Stimulated activated CD8-positive, alpha-beta memory T cell treated with anti-CD3 and anti-CD28 coated beads, Interleukin-2, amount 100 ng/mL, for 48 hours (primary cell): ENCODE measurements at places on chromosomes 6 and 20.

DNA sequence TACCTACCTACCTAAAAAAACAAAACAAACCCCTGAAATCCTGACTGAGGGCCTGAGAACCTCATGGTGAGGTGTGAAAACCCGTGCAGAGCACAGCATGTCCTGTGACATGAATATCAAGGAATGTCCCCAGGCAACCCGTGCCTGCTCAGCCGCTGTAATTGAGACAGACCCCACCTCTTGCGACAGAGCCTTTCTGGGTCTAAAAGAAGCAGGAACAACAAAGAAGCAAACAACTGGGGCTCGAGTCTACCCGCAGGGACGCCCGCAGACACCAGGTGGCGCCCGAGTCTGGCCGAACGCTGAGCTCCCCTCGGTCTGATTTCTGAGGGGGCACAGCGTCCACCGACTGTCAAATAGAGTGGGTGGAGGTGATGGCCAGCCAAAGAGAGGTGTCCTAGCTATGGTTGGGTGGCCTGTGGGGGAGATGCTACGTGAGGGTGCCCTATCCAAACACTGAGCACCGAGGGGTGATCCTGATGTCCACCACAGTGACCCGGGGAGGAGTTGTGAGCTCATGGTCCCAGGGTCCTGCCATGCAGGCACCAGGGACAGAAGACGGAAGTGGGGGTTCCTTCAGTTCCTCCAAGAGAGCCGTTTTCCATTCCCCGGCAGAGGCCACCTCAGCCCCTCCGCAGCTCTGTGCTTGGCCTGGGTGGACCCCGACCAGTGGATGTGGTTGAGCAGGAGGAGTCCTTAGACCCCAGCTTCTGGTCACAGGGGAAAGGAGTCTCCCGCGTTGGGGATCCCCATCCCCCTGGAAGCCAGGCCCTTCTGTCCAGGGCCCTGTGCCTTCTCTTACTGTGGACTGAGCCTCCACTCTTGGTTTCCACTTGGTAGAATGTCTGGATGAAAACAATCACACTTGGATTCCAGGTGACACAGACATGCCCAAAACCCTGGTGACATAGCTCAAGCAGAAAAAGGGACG lies 268.2 kb downstream of the CDC5L start:
- peak; percentile 78 for DNase-seq

- no peak for DNase-seq
Measured at GRCh38 chr20:62576815-62577489, 65.4 kb upstream of the SLCO4A1 start.

GRCh38 chr20:41154436-41155176 lies 17.3 kb downstream of the PLCG1 start:
- DNase-seq: no peak

- DNase-seq: no peak
Measured at GRCh38 chr6:24911796-24912382, 23.9 kb downstream of the RIPOR2 start.

GRCh38 chr20:51434580-51435247 lies 107.8 kb downstream of the NFATC2 start:
- DNase-seq: no peak

DNA sequence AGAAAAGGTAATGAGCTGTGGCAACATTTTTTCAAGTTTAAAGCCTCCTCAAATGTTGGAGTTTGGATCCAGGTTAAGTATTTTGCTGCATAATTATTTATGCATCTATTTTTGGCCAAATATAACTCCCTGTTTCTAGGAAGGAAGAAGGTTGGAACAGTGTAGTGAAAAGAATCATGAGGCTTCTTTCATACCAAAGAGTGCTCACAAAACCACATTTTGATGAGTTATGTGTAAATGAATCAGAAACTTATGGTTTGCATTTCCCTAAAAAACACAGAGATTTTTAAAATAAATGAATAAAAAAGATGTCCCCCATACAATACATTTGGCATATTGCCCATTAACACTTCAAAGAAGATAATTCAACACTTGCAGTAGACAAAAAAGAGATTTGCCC lies 246.9 kb upstream of the PRDM1 start:
- DNase-seq: no peak

GRCh38 chr20:40672095-40672494 lies 16.9 kb downstream of the MAFB start:
- DNase-seq: no peak

- no peak for DNase-seq
Measured at GRCh38 chr6:118660218-118660569, 8.8 kb upstream of the CEP85L start.

- DNase-seq: no peak
Measured at GRCh38 chr6:139577763-139578604, 203.5 kb upstream of the CITED2 start.

- DNase-seq: no peak
Measured at GRCh38 chr6:78611886-78612480, 255.4 kb upstream of the IRAK1BP1 start.

GRCh38 chr6:55536391-55536956 lies 42.5 kb downstream of the HMGCLL1 start:
- no peak for DNase-seq

- DNase-seq: no peak
Measured at GRCh38 chr6:41901882-41902519, 6.8 kb upstream of the USP49 start.

- no peak for DNase-seq
Measured at GRCh38 chr6:159620947-159621346, 72.1 kb downstream of the SOD2 start.

- no peak for DNase-seq
Measured at GRCh38 chr20:46308258-46309157, at the start of gene CDH22. TSS of gene CDH22 (minus strand) at chr20:46308498. CDS start at chr20:46251294, 57,204 bp downstream.

DNA sequence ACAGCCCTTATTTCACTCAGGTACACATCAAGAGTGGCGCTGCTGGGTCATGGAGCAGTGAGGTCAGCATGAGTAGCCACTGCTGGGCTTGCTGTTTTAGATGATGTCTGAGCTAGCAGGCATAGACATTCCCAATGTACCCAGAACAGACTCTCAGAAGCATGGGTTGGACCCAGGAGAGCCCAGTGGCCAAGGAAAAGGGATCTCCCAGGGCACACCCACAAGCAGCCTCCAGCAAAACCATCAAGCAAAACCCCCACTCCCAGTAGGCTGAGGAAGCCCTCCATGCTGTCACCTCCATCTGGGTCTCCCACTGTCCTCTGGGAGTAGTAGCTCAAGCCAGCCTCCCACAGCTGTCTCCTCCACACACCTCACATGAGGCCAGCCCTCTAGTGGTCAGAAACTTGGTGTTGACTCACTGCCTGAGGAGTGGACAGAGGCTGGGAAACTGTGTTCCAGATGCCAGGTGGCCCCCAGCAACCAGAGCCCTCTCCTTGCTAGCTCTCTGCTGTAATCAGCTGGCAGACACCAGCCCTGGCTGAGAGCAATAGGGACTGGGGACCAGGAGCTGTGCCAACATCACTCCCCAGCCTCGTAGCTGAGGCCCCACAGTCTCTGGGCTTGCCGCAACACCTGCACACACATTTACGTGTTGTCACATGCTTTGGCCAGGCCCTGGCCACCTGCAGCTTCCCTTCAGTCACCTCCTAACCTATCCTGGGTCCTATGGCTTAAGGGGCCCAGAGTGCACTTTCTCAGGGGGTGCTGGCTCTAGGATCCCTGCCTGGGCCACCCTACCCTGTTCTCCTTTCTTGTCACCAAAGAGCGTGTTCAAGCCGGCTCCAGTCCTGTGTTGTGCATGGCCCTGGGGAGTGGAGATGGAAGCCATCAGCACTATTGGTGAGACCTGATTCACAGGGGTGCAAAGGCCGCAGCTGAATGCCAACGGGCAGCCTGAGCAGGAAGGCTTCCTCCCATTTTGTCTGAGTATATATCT lies 1.9 kb upstream of the AP5S1 start:
- no peak for DNase-seq

- DNase-seq: no peak
Measured at GRCh38 chr6:56862415-56863175, 92.3 kb upstream of the BEND6 start.

- DNase-seq: no peak
Measured at GRCh38 chr6:28326371-28326948, 9.5 kb downstream of the ZSCAN31 start.

- no peak for DNase-seq
Measured at GRCh38 chr6:15736297-15736696, 73.5 kb upstream of the DTNBP1 start.

DNA sequence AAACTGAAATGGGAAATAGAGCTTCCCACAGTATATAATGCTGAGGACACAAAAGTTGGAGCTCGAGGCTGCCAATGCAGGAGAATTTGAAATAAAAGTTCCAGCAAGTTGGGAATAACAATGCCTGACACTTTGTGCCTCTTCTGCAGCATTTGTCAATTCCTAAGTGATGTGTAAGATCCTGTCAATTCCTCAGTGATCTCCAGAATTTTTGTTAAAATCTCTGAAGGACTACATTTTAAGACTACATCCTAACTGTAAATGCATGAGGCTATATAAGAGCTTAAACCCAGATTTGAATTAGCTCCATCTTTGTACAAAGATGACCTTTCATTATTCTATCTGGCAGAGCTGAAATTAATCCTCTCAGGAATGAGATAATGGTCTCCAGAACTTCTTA lies 208.2 kb downstream of the COL12A1 start:
- DNase-seq: no peak

DNA sequence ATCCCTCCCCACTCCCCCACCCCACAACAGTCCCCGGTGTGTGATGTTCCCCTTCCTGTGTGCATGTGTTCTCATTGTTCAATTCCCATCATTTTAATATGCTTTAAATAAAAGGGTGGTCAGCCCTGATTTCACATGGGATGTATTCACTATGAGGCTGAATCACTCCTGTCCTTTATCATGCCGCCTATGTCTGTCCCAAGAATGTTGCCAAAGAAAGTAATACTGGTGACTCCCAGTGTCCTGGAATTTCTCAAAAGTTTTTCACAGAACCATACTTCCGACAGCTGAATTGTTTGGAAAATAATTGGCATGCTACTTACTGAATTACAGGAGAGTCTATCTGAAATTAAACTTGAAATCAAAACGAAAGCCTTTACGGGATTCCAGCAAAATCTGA lies 217.7 kb downstream of the HAO1 start:
- no peak for DNase-seq

DNA sequence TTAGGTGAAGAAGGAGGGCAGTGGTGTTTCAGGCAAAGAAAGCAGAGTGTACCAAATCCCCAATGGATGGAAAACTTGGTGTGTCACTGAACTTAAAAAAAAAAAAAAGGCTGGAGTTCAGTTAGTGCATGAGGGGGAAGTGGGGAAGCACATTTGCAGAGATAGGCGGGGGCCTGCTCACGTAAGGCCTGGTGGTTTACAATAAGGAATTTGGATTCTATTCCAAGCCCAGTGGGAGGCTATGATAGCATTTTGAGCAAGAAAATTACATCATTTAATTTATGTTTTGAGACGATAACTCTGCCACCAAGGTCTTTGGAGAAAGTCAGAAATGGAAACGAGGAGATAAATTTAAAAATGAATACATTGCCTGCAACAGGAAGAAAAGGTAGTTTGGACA lies 225.5 kb downstream of the EYA4 start:
- DNase-seq: no peak

DNA sequence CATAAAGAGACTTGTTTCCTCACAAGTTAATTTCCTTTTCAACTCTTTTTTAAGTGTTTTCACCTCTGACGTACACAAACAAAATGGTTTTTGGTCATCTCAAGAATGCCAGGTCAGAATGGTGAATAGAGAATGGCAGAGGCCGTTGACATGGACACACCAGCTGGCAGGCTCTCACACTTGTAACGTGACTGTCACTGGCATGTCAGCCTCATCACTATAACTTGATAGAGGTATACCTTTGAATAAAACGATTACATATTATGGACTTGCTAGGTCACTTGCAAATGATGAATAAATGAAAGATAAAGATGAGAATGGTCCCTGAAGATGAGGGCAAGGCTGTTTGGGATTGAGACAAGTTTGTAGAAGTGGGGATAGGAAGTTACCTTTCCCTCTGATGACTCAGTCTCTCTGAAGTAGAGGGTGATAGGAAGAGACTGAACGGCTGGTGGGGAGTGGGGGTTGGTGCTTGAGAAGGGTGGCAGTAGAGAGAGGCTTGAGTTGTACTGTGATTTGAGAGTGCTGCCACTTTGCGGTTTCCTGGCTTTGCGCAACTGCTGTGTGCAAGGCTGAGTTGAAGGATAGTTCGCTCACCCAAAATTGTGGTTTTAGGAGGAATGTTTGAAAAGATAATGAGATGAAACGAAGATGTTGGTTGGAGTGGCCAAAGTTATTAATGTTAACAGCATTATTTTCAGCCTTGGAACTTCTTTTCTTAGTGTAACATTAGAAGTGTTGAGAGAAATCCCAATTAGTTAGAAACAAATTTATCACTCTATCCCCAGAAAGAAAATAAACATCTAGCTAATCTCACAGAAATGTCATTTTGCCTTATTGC lies 30.3 kb downstream of the TBPL1 start:
- peak; percentile 54 for DNase-seq

DNA sequence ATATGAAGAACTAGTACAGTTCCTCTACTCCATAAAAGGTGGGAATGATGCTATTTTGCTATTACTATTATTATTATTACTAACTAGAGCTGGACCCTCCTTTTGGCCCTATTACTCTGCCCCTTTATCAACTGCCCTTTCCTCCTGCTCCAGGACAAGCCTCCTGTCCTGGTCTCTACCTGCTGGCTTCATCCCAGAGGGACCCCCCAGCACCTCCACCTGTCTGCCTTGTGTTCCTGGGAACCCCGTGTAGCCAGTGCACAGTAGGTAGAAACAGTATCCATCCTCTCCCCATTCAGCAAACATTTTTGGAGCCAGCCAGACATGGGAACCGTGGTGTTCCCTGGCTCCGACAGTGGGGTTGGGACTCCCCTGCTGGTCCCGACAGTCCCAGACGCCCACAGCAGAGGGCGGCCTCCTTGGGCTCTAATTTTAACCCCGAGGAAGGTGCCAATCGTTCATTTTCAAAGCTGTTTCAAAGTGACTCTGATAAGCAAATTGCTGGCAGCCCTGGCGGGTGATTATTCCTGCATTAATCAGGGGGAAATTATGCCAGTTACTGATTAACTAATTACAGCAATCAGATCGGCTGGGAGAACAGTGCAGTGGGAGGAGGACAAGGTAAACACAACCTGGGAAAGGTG lies 44.2 kb upstream of the MDGA1 start:
- DNase-seq: no peak

DNA sequence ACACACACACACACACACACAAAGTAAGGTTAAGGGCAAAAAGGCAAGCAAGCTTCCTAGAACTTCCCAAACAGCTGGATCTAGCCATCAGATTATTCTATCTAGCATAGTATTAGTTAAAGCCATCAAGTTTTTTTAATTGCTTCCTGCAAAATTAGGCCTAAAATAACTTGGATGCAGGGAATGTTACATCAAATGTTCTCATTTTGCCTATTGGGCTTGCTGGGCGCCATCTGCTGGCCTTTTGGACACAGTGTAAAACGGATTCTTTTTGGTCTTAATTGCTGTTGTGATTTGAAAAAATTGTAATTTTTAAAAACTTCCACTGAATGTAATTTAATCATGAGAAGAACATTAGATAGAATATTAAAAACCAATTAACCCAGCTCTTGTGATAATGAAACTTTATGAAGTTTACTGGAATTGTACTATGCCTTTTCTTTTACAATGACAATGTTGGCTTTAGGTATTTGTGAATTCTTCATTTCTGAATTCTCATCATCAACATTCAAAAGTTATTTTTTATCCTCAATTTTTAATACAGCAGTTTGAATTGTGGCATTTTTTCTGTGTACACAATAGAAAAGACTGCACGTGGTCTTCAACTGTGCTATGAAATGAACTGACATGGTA lies 6.8 kb downstream of the MKKS start:
- no peak for DNase-seq

- peak; percentile 68 for DNase-seq
Measured at GRCh38 chr20:62156592-62157386, 13.2 kb downstream of the SS18L1 start.

GRCh38 chr20:7667194-7667593 lies 273.1 kb downstream of the HAO1 start:
- no peak for DNase-seq

- no peak for DNase-seq
Measured at GRCh38 chr6:3385660-3386151, 71.1 kb downstream of the SLC22A23 start.
